ENCODE measurements at places on chromosomes 6 and 20.

- no peak for DNase-seq
Measured at GRCh38 chr20:15380770-15381169, 1043.4 kb upstream of the FLRT3 start.

GRCh38 chr6:31778999-31779885 lies 2.1 kb upstream of the VWA7 start:
- no peak for DNase-seq

DNA sequence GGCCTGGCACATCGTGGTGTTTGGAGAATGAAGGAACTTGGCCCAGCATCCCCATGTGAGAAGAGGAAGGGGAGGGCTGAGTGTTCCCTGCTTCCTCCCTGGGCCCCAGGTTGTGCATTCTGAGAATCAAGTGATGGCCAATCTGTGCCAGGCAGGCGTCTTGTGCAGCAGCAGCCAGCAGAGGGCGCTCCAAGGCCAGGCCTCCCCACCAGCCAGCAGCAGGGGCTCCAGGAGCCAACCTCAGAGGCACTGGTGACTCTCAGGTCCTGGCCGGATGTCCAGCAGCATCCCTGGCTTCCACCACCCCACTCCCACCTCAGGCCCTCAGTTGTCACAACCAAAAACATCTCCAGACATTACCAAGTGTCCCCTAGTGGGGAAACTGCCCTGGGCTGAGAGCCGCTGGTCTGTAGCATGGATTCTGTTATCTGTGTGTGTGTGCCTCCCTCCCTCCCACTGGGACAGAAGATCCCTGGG lies 192.0 kb downstream of the PREX1 start:
- peak; percentile 14 for DNase-seq

GRCh38 chr6:125807293-125807692 lies 16.5 kb downstream of the NCOA7 start:
- no peak for DNase-seq

GRCh38 chr6:11210386-11211138 lies 21.9 kb downstream of the NEDD9 start:
- DNase-seq: no peak

GRCh38 chr20:48524582-48524981 lies 303.2 kb downstream of the PREX1 start:
- no peak for DNase-seq

DNA sequence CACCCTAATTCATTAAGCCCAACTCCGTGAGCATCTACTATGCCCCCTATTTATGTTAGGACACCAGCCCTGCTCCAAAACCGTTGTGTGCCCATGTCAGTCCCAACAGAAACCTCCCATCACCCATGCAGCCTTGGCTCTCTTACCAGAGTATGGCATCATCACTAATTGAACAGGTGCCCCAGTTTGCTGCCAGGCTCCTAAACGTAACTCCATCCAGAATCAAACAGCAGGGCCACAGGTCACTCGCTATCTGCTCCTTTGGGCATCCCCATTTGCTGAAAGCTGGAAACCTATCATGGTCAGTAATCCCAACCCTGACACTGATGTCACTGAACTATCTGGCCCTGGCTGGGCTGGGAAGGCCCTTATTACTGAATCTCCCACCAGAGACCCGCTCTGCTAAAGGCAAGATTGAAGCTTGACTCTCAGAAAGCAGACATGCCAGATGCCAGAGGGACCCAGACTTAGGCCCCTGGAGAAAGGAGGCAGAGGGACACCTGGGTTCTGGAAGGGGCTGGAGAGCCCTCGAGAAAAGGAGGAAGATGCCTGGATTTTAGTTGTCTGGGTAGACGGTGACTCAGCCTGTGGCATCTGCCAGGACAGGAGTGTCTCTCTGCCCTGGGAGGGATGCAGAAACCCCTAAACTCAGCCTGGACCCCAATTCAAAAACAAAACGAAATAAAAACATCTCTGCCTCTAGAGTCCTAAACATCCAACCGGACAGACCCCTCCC lies 14.0 kb downstream of the MUCL3 start:
- no peak for DNase-seq

DNA sequence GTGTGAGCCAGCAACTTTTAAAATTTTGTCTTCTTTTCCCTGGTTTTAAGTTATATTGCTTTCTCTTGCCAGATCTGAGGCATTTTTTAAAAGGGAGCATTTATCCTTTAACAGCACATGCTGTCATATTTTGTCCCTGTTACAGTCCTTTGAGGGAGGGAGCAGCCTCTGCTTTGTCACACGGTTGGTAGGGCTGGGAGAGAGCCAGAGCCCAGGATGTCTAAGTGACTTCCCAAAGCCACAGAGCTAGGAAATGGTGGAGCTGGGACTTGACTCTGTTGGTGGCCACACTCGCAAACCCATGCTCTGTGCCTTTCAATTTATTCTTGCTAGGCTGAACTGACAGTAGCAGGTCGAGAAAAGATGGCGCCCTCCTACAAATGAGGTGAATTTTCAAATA lies 80.4 kb upstream of the IYD start:
- no peak for DNase-seq

DNA sequence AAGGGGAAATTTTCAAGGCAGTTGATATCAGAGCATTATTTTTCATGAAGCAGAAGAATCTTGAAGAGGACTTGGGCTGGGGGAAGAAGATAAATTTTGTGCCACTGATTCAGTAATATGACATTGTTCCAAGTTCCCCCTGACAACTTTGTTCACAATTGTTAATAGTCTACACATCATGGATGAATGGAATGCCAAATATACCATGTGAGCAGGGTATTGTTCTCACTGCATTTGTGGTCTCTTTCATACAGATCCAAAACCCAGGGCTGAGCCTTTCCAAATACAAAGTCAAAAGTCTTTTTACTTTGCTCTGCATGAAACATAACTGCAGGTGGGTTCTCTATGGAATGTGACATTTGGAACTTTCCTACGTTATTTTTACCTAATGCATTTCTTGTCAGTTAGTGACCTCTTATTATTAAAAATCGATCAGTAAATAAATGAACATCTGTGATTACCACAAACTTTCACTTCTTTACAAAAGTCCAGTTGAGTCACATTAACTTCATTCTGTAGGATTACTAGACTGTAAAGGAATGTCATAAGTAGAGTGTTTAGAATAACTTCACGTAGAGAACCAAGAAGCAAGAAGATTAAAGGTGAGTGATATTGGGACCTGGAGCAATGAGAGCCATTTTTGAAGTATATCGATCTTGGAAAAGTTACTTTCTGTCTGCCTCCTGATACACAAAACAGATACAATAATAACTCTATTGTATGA lies 100.9 kb downstream of the RCAN2 start:
- DNase-seq: no peak

- no peak for DNase-seq
Measured at GRCh38 chr20:14785065-14785743, 447.8 kb upstream of the FLRT3 start.

DNA sequence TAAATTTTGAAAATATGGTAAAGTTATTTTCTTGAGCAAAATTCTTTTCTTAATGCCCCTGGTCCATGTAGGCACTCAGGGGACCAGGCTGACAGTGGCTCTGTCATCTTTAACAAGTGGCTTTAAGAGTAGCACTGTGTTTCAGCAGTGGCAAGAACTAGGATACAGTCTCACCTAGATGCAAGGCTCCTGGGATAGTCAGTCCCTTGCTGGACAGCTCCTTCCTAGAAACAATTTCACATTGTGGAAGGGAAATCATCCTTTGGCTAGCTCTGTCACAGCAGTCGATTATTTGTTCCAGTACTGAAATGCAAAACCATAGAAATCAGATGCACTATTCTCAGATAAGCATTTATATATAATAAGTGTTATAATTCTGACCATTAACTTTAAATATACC lies 175.4 kb upstream of the KCNQ5 start:
- DNase-seq: no peak

All from activated naive CD4-positive, alpha-beta T cell (primary cell).